ENCODE measurements at places on chromosomes 2 and 18.

DNA sequence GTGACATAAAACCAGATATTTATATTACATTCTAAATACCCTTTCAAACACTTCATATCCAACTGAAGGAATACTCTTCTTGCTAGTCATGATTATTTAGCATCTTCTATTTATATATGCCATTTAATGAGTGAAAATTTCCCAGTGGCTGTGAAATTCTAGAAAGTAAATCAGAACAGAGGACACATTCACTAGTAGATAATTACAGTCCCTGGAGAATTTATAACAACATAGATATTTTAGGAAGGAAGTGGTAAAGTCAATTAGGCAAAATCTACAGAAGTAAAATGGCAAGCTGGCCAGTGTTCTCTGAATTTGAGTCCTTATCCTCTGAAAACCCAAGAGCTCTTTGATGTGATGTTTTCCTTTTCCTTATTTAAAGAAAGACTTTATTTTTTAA lies 121.8 kb downstream of the PMAIP1 start:
- DNase-seq = no peak

DNA sequence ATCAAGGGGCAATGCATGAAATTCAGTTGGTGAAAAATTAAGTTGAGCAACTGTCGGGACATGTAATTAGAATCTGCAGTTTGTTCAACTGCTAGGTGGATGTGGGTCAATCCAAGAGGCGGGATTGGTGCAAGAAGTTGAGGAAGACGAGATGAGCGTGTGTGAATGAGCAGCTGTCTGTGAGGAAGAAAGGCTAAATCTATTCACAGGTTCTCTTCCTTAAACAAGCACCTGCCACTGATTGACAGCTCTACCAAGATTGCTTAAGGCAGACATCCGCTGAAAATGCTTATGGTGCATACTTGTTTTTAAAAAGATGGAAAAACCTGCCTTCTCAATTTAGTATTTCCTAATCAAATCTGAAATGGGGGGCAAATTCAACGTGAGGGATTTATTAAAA lies 323.4 kb upstream of the THUMPD2 start:
- no peak for DNase-seq

DNA sequence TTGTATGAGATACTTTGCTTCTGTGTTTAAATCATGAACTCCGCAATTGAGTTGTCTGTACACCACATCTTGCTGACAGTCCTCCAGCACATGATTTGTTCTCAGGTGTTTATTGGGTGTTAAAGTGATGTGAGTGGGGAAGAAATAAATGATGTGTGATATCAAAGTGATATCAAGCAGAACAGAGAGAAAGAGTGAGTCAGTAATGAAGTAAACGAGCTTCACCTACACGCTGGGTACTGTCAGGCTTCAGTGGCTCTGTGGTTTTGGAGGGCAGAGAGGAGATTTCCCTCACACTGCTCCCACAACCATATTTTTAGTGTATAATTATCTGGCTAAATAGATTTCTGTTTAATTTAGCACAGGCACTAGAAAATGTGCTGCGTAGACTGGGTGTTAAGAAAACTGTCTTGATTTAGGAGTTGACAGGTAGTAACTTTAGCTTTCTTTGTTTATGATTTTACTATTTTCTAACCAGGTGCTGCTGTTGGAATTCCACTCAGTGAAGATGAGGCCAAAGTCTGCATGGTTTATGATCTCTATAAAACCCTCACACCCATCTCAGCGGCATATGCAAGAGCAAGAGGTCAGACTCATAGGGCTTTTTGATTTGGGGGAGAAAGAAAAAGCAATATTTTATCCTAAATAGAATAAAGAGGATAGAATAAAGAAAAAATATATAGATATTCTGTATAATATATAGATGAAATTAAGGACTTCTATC lies 21.2 kb downstream of the ATIC start:
- no peak for DNase-seq

DNA sequence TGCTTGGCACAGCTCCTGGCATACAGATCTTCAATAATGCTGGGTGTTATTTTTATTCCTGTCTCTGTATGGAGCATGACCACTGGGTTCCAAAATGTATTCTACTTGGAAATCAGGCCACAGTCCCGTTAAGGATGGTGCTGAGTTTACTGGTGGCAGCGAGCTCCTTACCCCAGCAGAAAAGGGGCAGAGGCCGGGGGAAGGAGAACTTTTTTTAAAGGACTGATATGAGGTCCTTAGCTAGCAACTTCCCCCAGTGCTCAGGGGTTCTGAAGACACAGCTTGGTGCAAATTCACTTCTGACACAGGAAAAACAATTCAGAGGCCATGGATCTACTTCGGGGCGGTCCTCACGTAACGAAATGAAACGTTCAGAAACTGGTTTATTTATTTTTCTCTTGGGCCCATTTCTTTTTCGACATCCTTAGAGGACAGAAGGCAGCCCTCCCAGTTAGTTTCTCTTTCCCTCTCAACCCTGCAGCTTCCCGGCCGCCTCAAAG lies 872 bp downstream of the RDH14 start:
- DNase-seq = no peak

DNA sequence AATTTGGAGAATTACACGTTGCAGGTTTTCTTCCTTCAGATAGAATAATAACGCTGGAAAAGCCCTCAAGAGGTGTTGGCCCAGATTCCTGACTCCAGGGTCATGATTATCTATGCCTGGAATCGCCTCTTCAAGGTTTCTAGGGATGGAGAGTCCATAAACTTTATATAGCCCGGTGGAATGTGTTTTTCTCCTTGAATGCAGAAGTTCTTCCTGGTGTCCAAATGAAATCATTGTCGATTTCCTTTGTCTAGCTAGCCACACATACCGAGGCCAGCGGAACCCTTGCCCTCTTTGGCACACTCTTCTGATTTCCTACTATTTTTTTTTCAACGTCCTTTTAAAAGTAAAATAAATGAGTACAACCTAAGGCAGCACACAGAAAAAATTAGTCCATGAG lies 117.8 kb downstream of the PID1 start:
- no peak for DNase-seq

GRCh38 chr2:205903549-205904129 lies 182.3 kb downstream of the INO80D start:
- no peak for DNase-seq

- DNase-seq = no peak
Observed at GRCh38 chr2:191994749-191995148, 147.9 kb upstream of the CAVIN2 start.

DNA sequence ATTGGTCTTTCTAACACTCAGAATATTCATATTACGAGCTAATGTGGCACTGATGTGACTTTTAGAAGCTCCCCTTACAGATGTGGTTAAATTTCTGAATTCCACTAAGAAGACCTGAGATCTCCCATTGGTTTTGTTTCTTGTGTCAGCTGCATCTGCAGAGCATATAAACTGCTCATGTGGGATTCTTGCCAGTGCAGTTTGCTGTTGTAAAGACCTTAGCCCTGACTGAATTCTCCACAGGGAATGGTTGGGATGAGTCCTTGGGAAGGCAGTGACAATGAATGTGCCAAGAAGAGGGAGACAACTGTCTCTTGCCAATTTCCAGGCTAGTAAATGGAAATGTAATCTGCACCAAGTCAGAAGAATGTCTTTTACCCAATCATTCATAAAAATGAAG lies 94.1 kb downstream of the PTPRM start:
- DNase-seq = no peak

DNA sequence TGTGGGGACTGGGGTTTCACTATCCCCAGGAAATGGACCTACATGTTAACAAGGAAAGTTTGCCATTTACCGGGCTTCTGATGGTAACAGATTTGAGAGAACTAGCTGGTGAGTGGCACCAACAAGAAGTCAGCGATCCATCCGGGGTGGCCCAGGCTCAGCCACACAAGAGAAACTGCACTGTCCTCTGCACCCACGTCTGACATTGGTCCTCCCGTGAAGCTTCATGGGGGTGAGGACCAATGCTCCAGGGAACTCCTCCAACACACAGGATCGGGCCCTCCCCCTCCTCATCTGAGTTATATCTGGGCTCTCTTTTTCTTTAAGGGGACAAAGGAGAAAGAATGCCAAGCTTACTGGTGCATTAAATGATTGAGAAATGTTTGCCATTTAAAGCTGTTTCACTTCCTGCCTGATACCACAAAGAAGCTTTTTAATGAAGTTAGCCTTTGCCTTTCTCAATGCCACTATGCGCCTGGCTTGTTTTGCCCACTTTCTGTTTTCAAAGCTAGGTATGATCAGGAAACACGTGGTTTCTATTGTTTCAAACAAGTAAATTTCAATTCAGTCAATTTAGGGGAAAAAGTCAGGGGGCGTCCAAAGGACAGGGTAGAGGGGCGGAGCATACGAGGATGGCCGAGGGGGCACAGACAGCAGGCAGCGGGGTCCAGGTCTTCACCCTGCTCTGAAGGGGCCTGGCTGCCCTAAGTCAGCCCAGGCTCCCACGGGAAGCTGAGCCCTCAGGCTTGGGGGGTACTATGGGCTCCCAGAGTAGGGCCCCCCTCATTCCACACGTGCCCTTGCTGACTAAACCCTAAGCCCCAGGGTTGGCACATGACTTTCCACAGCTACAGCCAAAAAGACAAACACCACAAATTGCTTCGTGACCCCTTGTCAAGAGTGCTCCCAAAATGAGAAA lies 204.0 kb upstream of the ID2 start:
- no peak for DNase-seq

DNA sequence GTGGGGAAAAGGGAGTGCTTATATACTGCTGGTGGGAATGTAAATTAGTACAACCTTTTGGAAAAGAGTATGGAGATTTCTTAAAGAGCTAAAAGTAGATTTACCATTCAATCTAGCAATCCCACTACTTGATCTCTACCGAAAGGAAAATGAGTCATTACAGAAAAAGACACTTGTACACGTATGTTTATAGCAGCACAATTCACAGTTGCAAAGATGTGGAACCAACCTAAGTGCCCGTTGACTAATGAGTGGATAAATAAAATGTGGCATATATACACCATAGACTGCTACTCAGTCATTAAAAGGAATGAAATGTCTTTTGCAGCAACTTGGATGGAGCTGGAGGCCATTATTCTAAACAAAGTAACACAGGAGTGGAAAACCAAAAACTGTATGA lies 29.5 kb downstream of the FLACC1 start:
- no peak for DNase-seq

GRCh38 chr18:70553245-70553935 lies 264.5 kb downstream of the SOCS6 start:
- DNase-seq = no peak

DNA sequence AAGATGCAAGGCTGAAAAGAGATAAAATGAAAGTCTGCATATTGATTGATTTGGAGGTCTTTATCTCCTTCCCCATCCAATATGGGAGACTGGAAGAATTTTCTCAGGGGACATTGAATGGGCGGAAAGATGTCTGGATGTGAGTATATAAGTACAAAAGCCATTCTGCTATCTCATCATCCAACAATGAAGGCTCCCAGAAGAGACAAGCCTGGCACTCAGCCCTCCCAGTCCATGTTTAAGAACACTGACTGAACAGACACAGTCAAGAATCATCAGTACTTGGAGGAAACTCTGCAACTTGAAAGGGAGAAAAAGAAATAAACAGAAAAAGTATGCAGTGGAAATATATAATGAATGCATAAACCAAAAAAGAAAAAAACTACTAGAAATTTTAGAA lies 80.9 kb downstream of the PTRHD1 start:
- DNase-seq = no peak

GRCh38 chr2:239262484-239263230 lies 138.2 kb downstream of the HDAC4 start:
- no peak for DNase-seq

DNA sequence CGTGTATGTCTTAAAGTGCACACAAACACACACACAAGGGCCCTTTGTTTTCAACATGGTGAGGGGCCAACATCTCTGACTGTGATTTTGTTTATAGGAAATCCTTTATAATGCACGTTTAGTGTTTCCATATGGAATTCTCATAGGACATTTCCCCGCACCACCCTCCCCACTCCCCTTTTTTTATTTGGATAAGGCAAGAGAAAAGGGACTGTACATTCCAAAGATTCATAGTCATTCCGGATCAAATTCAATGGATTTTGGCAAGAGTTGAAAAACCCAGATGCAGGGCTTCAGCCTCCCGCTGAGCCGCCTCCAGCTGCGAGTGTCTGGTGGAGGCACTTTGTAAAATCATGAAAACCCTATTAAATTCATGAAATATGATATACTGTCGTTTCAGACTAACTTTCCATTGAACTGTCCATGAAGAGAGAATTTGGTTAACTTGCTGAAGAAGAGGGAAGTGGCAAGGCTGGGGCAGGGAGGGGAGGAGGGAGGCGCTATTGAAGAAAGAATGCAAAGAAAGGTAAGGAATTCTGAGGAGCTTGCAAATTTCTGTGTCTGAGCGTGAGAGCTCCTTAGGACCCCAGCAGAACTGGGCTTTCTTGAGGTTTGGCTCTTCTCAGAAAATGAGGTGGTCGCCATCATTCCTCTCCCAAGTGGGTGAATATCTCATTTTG lies 25.8 kb upstream of the SLC14A2 start:
- DNase-seq = no peak

- DNase-seq = no peak
Observed at GRCh38 chr2:20507166-20507692, 60.4 kb downstream of the RHOB start.

GRCh38 chr2:54330162-54330925 lies 74.3 kb upstream of the TSPYL6 start:
- DNase-seq = peak; percentile 74

GRCh38 chr2:182994228-182994912 lies 43.9 kb downstream of the NCKAP1 start:
- DNase-seq = no peak

DNA sequence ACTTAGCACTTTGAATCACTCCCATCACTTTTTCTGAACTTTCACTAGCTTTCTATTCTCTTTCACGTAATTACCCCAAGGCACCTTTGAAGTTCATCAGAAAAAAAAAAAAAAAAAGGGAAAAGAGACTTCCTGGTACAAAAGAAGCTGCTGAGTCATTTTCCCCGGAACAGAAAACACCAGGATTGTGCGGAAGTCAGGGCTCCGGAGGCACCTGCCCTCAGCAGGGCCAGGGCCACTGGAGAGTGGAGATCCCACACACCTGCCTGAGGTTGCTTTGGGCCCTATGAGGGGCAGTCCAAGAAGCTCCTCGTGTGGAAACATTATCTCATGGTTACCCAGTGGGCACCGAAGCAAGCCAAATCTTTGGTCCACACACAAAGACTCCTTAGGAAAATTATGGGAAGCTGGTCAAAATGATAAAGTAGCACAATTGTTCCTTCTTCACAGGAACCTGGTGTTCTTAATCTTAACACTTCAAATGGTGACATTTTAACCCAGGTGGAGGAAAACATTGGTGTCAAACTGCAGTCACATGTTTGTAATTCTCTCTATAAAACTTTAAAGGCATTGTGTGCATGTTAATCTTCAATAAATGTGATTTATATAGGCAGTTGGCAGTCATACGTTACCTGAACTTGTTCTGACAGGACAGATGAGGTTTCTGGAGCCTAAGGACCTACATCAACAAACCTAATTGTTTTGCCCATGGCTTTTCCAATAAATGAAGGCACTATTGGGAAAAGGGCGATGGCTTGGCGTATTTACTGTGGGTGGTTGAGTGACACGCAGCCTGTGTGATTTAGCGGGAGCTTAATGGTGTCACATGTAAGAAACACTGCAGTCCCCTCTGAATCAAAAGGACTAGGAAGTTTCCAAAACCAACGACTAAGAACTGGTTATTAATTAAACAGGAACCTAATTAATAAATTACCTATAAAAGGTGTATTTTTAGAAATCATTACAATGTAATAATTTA lies 23.4 kb upstream of the FAM110C start:
- DNase-seq = no peak

- DNase-seq = no peak
Observed at GRCh38 chr18:79497638-79498081, 101.9 kb downstream of the NFATC1 start.
